ENCODE measurements at places on chromosomes 12 and 14.

- DNase-seq, result no peak
Observed at GRCh38 chr12:69514111-69514510, 43.9 kb downstream of the FRS2 start.

- DNase-seq, result no peak
Observed at GRCh38 chr14:96067985-96068930, 29.1 kb downstream of the C14orf132 start.

- DNase-seq, result no peak
Observed at GRCh38 chr14:92431199-92431725, 82.3 kb upstream of the RIN3 start.

- no peak for DNase-seq
Observed at GRCh38 chr14:80681651-80682050, 259.9 kb downstream of the CEP128 start.

- DNase-seq, result no peak
Observed at GRCh38 chr12:95739561-95740313, 50.8 kb downstream of the NTN4 start.

- no peak for DNase-seq
Observed at GRCh38 chr12:51028813-51029150, 2.6 kb upstream of the SLC11A2 start.

- DNase-seq, result no peak
Observed at GRCh38 chr12:46963977-46964971, 115.1 kb upstream of the PCED1B start.

DNA sequence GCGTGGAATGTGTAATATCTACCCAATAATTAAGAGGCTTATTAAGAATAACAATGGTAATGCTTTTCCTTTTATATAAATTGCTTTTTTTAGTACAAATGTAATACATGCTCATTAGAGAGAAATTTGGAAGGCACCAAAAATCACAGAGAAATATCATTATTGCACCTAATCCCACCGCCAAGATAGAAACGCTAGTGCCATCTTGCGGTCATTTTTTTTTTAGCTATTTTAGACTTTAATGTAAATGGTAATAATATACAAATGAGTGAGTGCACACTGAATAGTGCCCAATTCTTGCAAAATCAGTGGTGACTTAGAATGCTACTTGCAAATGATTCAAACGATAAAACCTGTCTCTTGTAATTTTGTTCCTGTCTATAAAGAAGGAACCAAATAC is 576.8 kb upstream of the TMEM132C start:
- DNase-seq, result no peak

- no peak for DNase-seq
Observed at GRCh38 chr12:103676893-103677292, 89.8 kb downstream of the STAB2 start.

DNA sequence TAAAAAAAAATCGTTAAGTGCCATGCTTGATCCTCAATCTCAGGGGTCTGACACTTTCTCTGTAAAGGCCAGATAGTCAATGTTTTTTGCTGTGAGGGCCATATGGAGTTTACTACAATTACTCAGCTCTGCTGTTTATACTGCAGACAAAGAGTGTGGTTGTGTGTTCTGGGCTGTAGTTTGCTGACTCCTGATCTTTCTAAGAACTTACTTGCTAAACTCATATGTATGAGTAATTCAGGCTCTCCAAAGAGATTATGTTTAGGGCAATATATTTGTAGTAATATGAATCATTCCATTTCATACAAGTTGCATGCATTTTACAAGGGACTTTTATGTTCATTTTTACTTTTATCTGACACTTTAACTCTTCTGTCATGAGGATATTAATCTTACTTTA is 188.2 kb downstream of the TMTC2 start:
- DNase-seq, result no peak

GRCh38 chr12:72031066-72031465 is 92.4 kb downstream of the TPH2 start:
- no peak for DNase-seq

DNA sequence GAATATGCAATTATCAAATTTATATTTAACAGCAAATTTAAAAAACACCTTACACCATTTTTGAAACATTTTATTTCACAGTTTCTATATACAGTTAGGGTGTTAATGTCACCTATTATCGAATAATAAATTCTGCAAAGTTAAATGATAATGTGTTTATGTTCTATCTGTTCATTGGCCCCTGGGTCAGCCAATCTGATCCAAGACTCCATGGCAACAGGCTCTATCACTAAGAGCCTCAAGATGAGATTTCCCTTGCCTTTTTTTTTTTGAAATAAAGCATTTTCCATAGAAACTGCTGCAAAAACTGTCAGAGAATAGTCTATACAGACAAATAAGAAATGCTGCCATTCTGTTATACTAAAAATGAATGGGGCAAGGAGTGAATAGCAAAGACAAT is 83.2 kb upstream of the STAC3 start:
- no peak for DNase-seq

GRCh38 chr12:1466481-1467154 is 127.8 kb downstream of the FBXL14 start:
- DNase-seq, result no peak

DNA sequence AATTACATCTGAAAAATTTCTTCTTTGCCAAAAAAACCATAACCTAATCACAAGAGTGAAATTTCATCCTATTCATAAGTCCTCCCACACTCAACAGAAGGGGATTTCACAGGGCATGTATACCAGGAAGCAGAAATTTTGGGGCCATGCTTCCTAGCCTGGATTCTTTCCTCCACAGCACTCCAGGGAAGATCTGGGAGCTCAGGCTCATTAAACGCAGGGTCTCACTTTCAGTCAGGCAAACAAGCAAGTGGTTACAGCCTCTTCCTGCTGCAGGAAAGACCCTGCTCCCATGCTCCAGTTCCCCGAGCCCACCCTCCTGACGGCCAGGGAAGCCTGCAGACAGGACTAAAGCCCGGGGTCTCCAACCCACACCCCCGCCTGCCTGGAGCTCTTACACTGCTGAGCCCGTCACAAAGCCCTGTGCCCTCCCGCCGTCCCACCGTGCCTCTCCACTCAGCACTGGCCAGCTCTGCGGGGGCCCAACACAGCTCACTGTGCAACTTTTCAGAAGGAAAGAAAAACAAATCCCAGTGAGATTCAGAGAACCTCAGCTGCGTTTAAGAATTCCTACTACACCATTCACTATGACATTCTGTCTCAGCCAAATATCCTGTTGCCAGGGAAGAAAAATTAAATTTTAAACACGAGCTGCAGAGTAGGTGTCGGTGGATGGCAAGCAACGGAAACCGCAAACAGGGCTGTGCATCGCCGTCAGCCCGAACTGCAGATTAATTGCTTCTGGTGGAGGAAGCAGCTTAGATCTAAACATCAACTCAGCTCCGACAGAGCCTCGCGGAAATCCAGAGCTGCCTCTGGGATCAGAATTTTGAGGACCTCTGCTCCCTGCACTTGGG is 106.7 kb upstream of the SFSWAP start:
- peak; percentile 66 for DNase-seq

GRCh38 chr14:74634964-74635363 is 22.9 kb upstream of the LTBP2 start:
- DNase-seq, result no peak

GRCh38 chr14:69877492-69877891 is 1.7 kb upstream of the SMOC1 start:
- no peak for DNase-seq

- no peak for DNase-seq
Observed at GRCh38 chr12:50633955-50634354, 129.2 kb downstream of the DIP2B start.

DNA sequence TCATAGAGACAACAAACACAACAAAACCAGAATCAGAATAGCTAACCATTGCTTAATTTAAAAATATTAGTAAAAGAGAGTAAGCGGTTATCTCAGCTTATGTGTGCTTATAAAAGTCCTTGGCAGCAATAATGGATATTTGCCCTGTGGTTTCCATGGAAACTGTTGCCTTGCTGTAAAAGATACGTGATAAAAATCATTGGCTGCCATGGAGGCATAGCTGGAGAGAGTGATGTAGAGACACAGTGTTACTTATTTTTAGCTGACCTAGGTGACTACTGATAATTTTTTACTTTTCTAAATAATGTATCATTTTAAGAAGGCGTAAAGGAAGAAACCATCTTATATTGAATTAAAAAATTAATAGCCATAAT is 92.9 kb downstream of the ERC1 start:
- DNase-seq, result no peak

GRCh38 chr12:104132351-104132956 is 5.6 kb downstream of the NFYB start:
- DNase-seq, result no peak

- DNase-seq, result no peak
Observed at GRCh38 chr14:92414690-92415445, 91.9 kb downstream of the SLC24A4 start.

DNA sequence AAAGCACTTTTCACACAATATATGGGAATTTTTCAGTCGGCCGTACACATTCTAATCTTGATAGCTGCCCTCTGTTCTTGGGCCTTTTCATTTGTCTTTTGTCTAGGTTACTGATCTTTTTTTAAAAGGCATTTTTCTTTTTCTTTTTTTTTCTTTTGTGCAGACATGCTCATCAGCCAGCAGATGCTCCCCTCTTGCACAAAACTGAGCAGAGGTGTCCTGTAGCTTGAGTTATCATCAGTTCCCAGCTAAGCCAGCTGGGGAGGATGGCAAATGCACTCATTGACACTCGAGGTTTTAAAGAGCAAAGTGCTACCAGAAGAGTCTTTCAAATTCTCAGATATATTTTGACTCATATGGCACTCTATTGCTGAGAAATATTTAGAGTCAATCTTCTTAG is 913.9 kb upstream of the SEL1L start:
- DNase-seq, result no peak

DNA sequence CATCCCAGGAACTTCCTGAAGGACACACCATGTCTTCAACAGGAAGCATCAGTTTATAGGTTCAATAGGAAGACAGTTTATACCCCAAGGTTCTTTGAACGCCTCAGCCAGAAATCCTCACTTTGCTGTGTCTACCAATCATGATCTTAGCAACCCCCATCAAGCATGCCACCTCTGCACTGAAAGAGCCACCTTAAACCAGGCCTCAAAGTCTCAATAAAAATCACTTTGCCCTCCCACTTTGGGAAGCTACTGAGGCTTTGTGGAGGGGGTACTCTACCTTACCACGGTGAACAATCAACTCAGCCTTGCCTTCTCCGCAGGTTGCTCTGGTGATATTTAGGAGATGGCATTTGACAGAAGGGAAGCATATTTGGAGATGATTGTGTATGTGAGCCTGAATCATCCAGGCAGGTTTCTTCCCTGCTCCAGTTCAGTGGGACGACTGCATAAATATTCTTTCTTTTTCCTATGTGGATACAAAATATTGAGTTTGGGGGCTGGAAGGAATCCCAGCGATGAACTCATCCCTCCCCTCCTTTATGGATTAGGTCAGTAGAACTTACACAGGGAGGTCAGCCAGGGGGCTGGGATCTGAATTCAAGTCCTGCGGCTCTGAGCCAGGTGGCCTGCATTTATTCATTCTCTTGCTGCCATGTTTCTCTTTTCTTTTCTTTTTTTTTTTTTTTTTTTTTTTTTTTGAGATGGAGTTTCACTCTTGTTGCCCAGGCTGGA is 42.8 kb upstream of the VASH1 start:
- DNase-seq, result no peak

DNA sequence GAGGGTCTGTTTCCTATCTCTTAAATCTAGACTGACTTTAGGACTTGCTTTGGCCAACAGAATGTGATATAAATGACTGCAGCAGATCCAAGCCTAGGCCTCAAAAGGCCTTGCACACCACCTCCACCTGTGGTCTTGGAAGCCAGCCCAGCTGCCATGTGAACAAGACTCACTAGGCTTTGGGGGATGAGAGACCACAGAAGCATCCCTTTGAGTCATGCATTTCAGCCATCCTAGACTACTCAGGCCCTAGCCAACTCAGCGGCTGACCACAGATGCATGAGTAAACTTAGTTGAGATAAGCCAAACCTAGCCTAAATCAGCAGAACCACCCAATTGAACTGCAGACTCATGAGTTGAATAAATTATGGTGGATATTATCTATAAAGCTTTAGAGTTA is 87.7 kb downstream of the KCNH5 start:
- no peak for DNase-seq

- DNase-seq, result no peak
Observed at GRCh38 chr12:19819231-19819630, 379.9 kb downstream of the AEBP2 start.

DNA sequence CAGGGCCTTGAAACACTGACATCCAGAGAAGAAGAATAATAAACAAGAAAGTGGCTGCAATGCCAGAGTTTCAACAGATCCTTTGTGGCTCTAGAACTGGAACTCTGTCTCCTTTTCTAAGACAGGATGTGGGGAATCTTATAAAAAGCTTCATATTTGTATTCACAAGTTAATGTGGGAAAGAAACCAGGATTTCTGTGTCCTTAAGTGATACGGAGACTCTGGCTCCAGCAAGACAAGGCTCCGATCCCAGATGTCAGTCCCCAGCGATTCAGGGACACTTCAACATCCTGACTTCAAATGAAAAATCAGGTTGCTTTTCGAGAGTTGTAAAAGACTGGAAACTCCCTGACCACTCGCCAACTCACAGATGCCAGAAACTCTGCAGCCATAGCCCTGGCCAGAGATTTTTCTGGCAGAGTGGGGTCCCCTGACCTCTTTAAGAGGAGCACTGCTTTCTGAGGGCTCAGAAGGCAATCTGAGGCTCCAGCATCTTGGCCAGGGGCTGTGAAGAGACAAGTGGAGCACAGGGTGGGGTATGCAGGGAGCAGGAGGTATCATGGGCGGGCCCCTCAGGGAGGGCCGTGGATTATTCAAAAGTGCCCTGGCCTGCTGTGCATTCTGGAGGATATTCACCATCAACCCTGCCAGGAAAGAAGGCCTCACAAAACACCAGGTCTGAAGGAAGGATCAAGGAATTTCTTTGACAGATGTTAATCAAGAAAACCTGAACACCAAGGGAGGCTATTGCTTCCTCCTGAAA is 53.3 kb downstream of the TMX1 start:
- no peak for DNase-seq

GRCh38 chr14:105095236-105095805 is 30.1 kb upstream of the GPR132 start:
- DNase-seq, result no peak

DNA sequence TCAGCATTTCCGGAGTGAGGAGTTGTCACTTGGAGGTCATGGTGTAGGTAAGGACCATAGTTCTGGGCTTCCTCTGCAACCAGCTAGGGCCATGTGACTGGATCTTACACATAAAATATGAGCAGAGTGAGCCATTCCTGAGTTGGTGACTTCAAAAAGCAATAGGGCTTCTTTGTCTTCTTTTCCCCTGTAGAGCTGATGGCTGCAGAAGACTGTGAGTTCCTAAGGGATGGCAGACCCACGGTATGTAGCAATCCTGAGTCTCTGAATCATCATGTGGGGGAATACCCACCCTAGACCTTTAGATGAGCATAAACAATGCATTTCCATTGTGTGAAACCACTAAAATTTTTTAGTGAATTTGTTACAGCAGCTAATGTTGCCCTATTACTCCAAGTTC is 151.1 kb upstream of the TBX3 start:
- DNase-seq, result no peak

GRCh38 chr14:103819503-103820307 is 27.7 kb downstream of the PPP1R13B start:
- DNase-seq, result no peak

DNA sequence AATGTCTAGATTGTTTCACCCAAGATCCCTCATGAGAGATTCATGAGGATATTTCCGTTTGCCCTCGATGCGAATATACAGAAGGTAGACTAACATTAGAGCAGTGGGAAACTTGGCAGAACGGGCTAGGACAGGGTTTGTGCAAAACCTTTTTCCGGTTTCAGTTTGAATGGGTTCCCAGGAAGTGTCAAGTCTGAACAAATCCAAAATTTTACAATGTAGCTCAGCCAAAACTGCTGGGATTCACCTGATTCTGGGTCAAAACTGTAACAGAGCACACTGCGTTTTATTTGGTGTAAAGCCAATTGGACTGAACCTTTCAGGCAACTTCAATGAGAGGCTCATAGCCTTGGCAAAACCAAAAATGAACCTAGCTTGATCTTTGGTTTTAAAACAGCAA is 337.8 kb upstream of the DIO2 start:
- no peak for DNase-seq

Measured in GDM1 (cell line).